ENCODE measurements at places on chromosomes 1 and 21.
A peak's percentile ranks its signal among the peaks of the same experiment; 100 is the strongest.

DNA sequence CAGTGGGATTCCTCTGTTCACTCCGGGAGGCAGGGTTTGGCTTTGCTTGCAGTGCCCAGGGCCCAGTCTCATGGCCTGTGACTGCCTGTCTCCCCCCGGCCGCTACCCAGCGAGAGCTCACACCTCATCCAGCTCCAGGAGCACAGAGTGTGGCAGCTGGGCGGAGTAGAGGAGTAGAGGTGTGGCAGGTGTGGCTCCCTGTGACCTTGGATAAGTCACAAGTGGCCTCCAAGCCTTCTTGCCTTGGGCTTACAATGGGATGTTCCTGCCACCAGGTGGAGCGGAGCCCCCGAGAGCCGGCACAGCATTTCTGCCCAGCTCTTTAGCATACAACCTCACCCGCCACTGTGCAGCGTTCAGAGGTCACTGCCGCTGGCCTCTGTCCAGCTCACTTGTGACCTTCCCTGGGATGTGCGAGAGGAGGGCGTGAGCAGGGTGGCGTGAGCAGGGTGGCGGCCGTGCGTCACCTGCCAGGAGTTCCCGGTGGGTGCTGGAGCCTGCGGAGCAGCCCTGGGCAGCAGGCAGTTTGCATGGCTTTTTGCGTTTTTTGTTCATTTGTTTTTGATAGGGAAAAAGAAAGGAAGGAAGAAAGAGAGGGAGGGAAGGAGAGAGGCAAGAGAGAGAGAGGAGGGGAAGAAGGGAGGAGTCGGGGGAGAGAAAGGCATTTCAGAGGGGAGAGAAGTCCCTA, 42.4 kb downstream of the CRYAA start:
- peak; percentile 25 for DNase-seq

DNA sequence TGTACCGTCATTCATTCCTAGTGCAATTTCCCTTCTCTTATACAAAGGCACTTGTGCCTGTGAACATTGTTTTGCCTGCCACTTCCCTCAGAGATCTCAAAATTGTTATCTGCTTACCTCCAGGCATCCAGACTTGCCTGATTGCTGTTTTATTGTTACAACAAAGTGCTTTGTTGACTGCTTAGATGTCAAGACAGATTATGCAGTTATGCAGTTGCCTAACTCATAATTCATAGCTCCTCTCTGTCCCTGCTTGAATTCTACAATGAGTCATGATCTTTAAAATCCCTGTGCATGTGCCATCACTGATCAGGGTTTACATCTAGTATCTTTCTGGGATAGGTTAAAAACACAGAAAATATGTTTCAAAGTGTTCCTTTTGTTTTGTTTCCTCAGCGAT, 24.5 kb downstream of the CXADR start:
- DNase-seq = no peak

- DNase-seq = no peak
Measured at GRCh38 chr21:44439211-44439600, 16.1 kb upstream of the LRRC3 start.

DNA sequence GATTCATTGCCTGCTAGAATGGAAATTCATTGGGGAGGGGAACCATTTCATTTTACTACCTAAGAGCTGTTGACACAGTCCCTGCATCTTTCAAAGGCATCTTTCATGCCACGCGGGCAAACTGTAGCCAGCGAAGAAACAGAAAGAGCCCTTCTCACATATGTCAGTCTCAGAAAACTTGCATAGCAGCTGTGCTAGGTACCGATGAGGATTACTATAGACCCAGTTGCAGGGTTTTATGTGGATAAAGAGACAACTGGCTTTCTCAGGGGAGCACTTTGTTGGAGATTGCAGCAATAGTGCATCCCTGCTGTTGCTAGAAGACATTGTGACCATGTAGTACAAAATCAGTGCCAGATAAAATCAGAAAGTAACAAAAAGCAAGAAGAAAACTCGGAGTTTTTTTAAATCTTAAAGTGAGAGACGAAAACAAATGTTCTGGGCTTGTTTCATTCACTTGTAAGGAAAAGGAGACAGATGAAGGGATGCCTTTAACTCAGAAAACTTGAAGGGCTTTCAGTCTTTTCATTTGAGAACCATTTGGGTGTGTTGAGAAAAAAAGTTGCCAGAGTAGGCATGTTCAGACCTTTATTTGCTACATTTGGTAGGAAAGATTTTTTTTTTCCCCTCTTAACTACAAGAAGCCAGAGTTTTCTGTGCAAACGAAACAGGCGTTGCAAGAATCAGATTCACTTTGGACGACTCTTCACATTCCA, 804.1 kb downstream of the USP25 start:
- DNase-seq = no peak

DNA sequence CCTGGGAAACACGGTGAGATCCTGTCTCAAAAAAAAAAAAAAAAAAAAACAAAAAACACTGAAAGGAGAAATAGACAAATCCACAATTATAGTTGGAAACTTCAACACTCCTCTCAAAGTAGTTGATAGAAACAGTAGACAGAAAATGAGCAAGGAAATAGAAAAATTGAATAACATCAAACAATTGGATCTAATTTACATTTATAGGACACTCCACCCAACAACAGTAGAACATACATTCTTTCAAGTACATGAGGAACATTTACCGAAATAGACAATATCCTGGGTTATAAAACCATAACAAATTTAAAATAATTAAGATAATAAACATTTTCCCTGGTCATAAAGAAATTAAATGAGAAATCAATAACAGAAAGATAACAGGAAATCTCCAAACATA, 14.9 kb upstream of the ZMYM1 start:
- no peak for DNase-seq

DNA sequence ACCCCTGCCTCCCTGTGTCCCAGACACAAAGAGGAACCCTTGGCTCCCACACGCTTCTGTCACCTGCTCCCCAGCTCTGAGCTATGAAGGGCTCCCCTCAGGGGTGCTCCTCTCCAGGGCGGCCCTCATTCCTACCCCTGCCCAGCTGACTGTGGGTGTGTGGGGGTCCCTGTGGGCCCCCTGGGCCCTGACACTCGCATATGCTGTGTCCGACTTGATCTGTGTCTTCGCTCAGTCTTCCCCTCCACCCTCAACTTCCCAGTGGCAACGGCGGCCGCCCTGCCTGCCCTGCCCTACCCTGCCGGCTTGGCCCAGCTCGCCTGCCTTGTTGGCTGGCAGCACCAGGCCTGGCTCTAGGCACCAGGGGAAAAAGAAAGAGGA, 1.2 kb downstream of the KCNQ4 start:
- DNase-seq = no peak

- DNase-seq = no peak
Measured at GRCh38 chr1:72516264-72516663, 233.9 kb upstream of the NEGR1 start.

- no peak for DNase-seq
Measured at GRCh38 chr21:16678429-16679160, 834.2 kb upstream of the CXADR start.

DNA sequence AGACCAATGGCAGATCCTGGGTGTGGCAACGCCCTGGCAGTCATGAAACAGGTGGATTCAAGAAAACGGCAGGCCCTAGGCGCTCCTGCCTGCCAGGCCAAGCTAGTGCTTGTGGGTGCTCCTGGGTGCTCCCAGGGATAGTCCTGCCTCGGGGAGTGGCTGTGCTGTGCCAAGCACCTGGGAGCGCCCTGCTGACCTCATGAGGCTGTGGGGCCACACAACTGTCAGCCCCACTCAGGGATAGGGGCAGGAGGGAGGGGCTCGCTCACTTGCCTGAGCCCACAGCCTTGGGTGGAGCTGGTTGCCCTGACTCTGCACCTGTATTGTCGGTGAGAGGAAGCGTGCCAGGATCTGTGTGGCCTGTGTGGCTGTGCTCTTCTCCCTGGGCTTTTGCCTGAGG, 9.4 kb downstream of the SNAP47 start:
- peak; percentile 96 for DNase-seq

DNA sequence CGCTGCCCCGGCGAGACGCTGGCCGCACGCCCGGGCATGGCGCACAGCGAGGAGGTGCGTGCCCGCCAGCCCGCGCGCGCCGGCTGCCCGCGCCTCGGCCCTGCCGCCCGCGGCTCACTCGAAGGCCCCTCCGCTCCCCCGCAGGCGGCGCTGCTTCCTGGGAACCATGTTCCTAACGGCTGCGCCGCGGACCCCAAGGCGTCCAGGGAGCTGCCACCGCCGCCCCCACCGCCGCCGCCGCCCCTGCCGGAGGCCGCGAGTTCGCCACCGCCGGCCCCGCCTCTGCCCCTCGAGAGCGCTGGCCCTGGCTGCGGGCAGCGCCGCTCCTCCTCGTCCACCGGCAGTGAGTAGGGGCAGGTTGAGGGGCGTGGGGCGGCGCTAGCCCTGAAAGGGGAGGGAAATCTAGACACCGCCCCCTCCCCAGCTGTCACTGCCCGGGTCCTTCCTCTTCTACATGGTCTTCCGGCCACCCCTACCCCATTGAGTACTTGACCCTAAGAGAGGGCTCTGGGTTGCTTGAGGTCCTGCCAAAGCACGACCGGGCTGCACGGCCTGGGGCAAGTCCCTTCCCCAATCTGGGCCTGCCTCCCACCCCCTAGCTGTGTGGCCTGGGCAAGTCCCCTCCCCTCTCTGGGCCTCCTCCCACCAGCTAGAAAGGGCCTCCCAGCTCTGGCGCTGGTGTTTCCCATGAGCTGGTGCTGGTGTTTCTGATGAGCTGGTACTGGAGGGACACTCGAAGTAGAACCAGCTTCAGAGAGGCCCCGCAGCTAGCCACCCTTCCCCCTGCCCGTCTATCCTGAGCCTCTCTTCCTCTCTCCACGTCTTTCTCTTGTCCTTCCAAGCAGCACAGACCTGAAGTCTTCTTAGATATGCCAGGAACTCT, 17.0 kb downstream of the TNFRSF25 start:
- DNase-seq = peak; percentile 74

DNA sequence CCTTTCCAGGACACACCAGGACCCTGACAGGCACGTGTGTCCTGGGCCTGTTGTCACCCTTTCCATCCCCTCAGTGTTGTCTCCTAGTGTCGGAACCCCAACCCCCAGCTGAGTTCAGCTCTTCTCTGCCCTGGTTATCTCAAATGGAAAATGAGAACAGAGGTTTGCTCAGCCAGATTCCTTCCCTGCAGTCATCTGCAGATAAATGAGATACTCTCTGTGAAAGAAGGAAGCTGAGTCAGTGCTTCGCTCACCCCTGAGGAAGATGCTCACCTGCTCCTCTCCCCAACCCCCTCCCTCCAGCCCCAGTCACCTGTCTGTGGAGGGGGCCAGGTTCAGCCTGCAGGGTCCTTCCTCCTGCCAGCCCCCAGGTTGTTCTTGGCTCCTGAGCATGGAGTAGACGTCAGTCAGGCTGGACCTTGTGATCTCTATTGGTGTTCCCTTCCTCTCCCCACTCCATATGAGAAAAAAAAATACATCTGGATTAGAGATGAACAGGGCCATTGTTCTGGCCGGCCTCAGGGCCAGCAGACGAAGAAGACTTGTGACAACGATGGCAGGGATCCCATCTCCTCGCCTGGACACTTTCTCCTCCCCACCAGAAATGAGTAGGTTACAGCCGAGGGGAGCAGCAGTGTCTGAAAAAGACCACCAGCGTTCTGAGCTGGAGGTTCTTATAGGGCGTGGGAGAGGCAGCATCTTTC, 20.9 kb downstream of the PHGDH start:
- DNase-seq = no peak

- no peak for DNase-seq
Measured at GRCh38 chr1:82994616-82995263, 1004.2 kb downstream of the TTLL7 start.

GRCh38 chr1:113266788-113267187, 123.5 kb upstream of the MAGI3 start:
- DNase-seq = no peak

DNA sequence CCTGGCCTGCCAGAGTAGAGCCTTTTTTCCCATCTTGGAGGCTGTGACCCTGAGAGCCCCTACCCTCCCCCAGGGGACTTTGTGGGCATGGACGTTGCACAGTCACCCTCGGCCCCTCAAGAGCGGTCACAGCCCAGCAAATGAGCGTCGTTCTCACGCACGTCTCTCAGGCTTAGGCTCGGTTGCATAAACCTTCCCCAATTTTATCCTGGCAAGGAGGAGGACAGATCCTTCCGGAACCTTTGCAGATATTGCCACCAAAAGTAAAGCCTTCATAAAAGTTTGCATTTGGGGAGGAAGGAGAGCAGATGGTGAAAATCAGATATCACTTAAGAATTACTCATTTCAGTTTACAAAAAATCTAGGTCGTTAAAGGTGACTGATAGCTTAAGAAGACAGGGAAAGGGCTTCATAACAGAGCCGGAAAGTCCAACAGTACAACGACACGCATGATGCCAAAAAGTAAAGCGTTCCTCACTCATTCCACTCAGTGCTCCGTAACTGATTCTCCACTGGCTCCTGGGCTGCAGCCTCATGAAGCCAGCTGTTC, 29.3 kb downstream of the PDE9A start:
- no peak for DNase-seq

DNA sequence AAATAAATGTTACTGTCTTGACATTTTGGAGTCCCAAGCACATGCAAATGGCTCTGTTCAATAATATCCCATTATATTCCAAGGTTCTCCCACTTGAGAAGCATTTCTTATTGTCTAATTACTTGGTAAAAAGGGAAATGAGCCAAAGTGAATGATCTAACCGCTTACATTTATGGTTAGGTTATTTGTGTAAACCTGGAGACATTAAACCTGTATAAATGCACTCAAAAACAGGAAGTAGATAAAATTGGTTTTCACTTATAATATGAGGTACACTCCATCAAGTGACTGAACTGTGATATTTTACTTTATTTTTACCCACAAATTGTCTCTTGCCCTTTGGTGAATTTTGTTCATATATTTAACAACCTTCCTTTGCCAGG, 26.8 kb downstream of the KIF1B start:
- no peak for DNase-seq

DNA sequence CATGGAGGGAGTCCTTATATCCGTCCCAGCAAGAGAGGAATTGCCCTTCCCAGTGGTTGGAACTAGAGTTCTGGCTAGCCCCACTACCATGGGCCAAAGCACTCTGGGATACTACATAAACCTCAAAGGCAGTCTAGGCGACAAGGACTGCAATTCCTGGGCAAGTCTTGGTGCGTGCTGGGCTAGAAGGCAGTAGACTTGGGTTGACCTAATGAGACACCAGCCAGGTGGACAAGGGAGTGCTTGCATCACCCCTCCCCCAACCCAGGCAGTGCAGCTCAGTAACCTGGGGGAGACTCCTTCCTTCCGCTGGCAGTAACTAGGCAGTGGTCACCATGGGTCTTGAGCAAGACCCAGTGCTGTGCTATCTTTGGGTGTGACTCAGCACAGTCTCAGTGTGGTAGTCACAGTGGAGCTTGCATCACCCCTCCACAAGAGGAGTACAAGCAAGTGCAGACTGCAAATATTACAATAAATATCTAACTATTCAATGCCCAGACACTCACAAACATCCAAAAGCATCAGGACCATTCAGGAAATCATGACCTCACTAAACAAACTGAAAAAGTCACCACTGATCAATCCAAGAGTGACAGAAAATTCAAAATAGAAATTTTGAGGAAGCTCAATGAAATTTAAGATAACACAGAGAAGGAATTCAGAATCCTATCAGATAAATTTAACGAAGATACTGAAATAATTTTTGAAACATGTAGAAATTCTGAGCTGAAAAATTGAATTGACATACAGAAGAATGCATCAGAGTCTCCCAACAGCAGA, 84.7 kb upstream of the LYPLAL1 start:
- peak; percentile 8 for DNase-seq

GRCh38 chr1:115338457-115338820, 390 bp upstream of the NGF start:
- DNase-seq = no peak

GRCh38 chr1:166905136-166905535, 29.1 kb upstream of the TADA1 start:
- DNase-seq = no peak

All from RPMI8226 (cell line).